ENCODE measurements at places on chromosomes 16 and 17.
A peak's percentile ranks its signal among the peaks of the same experiment; 100 is the strongest.

DNA sequence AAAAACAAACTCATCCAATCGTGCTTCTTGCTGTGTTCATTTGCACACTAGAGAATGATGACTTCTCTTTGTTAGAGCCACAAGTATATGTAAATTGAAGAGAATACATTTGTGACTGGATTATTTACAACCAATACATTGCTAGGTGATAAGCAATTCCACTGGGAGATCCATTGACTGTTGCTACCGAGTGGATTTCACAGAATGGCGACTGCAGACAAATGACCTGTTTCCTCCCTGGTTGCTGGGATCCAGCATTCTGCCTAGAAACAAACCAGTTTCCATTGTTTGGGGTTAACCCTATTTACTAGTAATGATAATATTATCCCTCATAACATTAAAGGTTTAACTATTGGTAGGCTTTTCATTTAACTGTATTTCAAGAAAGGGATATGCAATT, 36.9 kb upstream of the CPHXL start:
- DNase-seq: no peak

GRCh38 chr16:83244057-83244456, 563.7 kb upstream of the HSBP1 start:
- no peak for DNase-seq

GRCh38 chr17:4721203-4722135, 9.8 kb upstream of the MED11 start:
- DNase-seq: peak; percentile 34

DNA sequence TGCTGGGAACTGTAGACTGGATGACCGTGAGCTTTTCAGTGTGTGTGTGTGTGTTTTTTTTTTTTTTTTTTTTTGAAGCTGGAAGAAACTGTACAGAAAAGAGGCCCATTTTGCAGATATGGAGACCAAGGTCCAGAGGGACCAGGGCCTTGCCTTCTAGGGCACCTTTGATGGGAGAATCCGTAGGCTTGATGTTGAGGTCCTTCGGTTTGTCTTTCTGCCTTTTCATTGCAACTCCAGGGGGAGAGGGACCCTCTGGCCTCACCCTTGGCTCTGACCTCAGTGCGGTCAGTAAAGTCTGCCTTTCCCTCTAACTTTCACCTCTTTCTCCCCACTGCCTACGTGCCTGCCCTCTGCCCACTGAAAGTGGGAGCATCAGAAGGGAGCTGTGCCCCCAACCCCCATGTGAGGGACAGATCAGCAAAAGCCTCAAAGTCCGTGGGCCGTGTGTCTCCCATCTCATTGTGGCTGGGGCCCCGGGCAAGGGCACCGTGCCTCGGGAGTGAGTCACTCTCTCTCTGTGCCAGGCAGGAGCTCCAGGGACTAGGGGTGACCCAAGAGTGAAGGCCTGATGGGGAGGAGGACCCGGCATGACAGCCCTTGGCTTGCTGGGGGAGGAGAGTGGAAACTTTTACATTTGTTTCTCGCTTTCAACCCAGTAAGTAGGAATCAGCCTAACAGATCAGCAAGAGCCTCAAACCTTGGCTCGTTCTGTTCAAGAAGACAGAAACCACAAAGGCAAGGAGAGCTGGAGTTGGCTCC, 123.6 kb downstream of the CMIP start:
- DNase-seq: no peak

- DNase-seq: no peak
Measured at GRCh38 chr16:24748242-24748641, 18.8 kb downstream of the TNRC6A start.

DNA sequence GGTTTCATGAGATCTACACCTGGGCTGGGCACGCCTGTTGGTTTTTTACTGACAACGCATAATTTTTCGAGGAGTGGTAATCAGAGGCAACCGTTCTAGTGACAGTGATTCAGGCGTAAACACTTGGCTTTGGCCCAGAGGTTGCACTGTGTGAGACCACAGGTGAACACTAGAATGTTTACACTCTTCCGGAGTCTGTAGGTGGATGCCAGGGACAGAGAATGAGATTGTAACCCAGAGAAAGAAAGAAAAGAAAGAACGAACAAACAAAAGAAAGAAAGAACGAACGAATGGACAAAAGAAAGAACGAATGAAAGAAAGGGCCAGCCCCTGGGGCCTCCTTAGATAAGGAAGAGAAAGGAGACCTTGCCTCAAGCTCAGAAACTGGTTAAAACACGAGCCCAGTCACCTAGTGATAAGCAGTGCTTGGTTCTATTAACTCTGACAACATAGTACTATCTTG, 113.2 kb downstream of the PRKCB start:
- peak; percentile 71 for DNase-seq

- peak; percentile 99 for DNase-seq
Measured at GRCh38 chr16:46688654-46689364, at the start of gene VPS35. Gene VPS35, minus strand, starts transcription at chr16:46689178. Its CDS starts 45 bp downstream, at chr16:46689133.

GRCh38 chr16:47465919-47466630, 4.9 kb downstream of the PHKB start:
- no peak for DNase-seq

- DNase-seq: no peak
Measured at GRCh38 chr17:27332047-27332393, 38.1 kb downstream of the WSB1 start.

GRCh38 chr16:57042157-57043111, 49.9 kb upstream of the CPNE2 start:
- peak; percentile 70 for DNase-seq

DNA sequence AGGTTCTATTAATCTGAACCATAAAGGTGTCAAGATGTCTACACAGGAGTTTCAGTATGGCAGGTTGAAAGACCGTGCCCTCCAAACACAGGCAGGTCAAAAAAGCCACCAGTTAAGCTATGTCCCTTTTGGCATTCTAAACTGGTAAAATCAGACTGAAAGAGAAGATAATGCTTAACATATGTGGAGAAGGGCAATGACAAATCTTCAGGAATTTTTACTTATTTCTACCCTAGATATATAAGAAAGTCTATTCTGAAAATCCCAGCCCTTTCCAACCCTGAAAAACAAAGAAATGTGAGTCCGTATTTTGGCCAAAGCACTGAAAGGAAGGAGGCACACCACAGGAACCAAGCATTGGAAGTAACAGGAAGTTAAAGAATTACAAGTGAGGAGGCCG, 16.5 kb downstream of the AP1G1 start:
- no peak for DNase-seq

- no peak for DNase-seq
Measured at GRCh38 chr16:12276576-12276975, 300.0 kb downstream of the SNX29 start.

DNA sequence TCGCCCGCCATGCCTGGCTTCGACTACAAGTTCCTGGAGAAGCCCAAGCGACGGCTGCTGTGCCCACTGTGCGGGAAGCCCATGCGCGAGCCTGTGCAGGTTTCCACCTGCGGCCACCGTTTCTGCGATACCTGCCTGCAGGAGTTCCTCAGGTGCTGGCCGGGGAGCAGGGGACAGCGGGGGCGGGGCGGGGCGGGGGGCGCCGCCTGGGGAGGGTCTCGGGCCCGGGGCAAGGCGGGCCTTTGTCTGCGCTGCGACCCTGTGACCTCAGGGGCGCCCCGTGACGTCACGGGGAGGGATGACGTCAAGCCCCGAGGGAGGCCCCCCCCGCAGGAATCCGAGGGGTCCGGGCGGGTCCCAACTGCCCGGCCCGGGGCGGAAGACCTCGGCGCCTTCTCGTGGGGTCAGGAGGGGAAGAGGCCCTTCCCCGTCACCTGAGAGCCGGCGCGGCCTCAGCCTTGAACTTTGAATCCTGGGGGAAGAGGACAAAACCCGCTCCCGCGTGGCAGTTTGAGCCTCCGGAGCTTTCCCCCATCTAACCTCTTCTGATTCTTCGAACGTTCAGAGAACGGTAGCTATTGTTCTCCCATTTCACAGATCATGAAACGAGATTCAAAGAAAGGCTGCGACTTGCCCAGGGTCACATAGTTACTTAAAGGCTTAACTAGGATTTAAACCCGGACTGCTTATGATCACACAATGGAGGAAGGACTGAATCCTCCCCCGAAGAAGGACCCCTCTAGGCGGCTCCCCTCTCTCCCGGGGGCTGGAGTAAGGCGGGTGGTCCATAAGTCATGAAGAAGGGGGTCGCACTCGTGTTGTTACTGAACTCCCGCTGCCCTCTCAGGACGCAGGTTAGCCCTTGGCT, 527 bp downstream of the TRAF4 start:
- DNase-seq: peak; percentile 78

- no peak for DNase-seq
Measured at GRCh38 chr16:56912746-56913708, 18.9 kb upstream of the HERPUD1 start.

- DNase-seq: no peak
Measured at GRCh38 chr16:80350061-80350460, 190.7 kb upstream of the DYNLRB2 start.

DNA sequence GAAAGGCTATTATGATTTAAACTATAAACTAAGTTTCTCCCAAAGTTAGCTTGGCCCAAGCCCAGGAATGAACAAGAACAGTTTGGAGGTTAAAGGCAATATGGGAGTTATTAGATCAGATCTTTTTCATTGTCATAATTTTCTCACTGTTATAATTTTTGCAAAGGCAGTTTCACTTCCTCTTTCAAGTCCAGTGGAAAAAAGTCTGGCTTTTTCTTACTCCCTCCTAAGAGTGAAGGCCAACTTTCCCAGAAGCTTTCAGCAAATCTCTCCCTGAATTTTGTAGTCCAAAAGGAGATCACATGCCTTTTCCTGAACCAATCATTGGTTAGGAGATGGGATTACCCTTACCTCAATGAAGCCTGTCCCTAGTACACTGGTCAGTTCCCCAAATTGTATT, 9.1 kb upstream of the BLMH start:
- no peak for DNase-seq

DNA sequence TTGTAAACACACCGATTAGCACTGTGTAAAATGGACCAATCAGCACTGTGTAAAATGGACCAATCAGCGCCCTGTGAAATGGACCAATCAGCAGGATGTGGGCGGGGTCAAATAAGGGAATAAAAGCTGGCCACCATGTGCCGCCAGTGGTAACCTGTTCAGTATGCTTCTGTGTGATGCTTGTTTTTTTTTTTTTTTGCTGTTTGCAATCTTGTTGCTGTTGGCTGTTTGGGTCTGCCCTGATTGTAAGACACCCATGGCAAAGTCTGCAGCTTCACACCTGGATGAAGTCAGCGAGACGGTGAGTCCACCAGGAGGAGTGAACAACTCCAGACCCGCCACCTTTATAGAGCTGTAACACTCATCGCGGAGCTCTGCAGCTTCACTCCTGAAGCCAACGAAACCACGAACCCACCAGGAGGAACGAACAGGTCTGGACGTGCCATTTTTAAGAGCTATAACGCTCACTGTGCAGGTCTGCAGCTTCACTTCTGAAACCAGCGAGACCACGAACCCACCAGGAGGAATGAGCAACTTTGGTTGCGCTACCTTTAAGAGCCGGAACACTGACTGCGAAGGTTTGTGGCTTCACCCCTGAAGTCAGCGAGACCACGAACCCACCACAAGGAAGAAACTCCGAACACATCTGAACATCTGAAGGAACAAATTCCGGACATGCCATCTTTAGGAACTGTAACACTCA, 85.0 kb upstream of the MED9 start:
- DNase-seq: peak; percentile 87

- DNase-seq: no peak
Measured at GRCh38 chr17:82957961-82958561, 118.2 kb upstream of the ZNF750 start.

DNA sequence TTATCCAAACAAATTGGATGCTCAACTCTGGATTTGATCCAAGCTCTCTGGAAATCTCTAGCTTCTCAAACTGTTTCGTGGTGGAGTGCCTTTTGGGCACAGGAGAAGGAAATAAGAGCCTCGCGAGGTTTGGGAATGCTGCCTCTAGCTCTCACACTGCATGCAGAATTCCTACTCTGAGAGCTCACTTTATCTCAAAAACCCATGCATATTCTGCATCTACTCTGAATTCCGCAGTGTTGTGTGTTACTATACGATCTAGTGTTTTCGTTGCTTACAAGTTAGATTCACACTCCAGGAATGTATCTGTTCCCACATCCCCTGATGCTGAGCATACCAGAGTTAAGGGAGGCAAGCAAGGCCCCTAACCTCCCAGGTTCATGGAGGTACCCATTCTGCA, 462.7 kb downstream of the WWOX start:
- DNase-seq: no peak

GRCh38 chr17:75771334-75772281, 6.6 kb upstream of the GALK1 start:
- DNase-seq: no peak

DNA sequence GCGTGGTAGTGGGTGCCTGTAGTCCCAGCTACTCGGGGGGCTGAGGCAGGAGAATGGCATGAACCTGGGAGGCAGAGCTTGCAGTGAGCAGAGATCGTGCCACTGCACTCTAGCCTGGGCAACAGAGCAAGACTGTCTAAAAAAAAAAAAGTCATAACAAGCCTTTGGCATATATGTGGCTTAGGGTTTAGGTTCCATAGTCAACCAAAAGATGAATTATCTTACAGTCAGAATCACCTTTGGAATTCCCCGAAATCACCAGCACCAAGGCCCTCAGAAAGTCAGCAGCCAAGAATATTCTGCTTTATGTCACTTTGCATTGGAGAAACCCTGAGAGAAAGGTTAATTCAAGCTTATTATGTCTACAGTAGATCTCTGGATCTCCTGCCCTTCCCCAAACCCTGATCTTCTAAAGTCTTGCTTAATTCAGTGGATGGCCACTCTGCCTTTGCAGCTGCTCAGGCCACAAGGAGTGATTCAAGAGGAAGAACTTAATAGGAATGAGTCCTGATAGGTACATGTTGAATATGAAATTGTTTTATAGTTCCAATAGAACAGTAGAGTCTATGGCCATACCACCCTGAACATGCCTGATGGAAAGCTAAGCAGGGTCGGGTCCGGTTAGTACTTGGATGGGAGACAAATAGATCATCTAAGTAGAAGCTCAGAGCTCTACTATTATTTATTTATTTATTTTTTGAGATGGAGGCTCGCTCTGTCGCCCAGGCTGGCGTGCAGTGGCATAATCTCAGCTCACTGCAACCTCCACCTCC, 196.0 kb upstream of the CACNG5 start:
- no peak for DNase-seq

DNA sequence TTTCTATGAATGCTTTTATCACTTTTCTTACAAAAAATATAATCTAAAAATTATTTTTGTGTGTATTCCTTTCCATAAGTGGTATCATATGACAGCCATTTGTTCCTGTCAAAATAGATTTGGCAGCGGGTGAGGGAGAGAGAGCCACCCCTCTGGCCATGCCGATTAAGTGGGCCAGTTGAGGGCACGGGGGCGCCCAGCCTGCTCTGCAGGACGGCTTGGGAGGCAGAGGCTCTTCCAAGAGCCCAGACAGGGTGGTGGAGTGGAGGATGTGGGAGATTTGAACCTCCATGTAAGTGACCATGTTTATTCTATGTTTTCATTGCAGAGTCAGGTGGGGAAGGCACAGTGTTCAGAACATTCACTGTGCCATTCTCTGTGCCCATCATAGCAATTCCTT, 88.8 kb downstream of the IRX3 start:
- no peak for DNase-seq

DNA sequence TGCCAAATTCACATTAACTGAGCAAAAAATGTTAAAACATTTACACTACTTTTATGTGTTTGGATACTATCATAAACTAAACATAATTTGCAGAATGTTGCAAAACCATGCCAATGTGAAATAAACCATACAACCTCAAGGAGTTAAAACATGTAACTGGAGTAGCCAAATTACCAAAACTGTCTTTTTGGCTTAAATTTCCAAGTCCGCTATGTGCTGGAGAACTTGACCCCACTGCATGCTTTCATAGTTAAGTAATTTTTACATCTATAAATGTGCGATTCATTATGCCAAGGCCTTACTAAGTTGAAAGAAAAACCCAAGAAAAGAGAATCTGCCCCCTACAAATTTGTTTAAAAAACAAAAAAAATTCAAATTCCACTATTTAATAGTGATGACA, 28.2 kb downstream of the BRD7 start:
- no peak for DNase-seq

GRCh38 chr17:31275116-31275515, 21.9 kb downstream of the OMG start:
- DNase-seq: no peak
